GM12891 (cell line): ENCODE measurements at places on chromosomes 6 and 20.
A peak's percentile ranks its signal among the peaks of the same experiment; 100 is the strongest.

GRCh38 chr20:47360297-47361056 lies 4.0 kb upstream of the ZMYND8 start:
- peak; percentile 40 for DNase-seq

- no peak for DNase-seq
Observed at GRCh38 chr6:97460394-97461080, 177.5 kb upstream of the MMS22L start.

GRCh38 chr6:88301256-88301655 lies 135.1 kb upstream of the CNR1 start:
- no peak for DNase-seq

DNA sequence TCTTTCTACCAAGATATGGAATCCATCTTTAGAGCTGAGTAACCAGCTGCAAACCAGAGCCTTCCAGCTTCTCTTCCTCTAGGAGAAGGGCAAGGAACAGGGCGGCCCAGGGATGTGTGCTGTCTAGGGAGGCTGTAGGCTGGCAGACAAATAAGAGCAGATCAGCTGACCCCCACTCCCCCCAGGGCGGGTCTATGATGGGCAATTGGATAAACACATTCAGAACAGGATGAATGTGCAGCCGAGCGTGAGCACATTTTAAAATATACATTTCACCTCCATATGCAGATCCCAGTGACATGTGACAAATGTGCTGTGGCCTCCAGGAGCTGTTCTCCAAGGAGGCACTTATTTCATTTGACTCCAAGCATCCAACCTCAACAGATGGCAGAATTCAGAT lies 580.1 kb downstream of the PTPRT start:
- DNase-seq: no peak

- DNase-seq: no peak
Observed at GRCh38 chr6:155481215-155481614, 25.6 kb upstream of the NOX3 start.

DNA sequence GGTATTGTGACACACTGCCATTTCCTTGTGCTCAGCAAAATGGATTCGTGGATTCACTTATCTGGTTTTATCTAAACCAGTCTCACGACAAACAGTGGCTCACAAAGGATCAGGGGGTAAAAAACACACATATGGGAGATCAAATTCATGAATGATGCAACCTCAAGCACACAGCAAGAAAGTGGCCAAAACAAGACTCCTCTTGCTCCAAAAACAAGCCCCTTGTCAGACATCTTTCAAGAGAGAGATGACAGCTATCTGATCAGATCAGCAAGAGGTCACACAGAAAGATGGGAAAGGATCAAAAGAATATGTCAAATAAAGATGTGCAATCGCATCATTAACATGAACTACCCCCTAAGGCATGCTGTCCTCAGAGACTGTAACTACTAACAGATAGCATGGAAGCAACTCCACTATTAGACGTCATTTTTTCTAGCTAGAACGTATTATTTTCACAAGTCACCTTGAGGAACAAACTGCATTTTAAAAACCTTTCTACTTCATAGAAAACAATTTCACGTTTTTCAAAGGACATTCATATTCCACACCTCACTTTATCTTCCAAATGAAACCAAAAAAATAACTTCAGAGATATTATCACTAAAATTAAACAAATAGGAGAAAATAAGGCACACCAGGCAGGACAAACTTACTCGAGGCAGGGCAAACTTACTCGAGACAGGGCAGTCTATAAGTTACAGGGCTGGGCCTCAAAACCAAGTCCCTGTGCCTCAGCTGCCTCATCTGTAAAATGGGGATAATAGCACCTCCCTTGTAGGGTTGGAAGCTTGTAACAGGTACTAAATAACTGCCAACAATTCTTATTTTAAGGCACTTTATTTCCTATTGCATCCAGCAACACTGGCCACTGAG lies 122.3 kb downstream of the PREX1 start:
- no peak for DNase-seq

DNA sequence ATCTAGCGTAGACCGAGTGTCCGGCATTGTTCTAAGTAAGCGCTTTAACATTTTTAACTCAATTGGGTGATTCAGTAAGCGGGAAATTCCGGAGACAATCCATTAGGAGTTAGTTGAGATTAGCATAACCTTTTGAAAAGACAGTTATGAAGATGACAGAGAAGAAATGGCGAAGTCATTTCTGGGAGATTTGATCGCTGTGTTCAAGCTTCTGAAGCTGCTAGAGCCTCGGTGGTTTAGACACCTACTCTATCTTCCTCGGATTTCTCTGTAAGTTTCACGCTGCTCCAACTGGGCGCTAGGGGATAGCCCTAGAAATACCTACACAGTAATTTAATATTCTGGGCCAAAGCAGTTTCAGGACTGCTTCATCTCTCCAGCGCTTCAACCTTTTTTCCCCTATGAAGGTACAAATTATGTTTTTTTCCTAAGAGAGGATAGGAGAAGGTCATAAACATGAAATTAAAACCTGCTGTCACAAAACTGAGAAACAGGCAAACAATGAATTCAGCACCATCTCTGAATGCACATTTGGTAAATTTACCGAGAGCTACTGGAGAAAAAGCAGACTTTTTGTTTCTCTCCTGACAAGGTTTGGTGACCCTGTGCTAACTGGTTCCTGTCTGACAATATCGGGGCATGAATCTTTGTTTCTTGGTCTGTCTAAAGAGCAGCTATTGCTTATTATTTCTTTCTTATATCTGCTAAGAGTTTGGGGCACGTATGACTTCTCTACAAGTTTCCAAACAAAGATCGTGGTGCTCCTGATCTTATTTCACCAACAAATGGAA lies 22.4 kb downstream of the ZNF311 start:
- DNase-seq: no peak
